Retina (tissue), 1 donor: ENCODE measurements at places on chromosomes 2 and 18.

DNA sequence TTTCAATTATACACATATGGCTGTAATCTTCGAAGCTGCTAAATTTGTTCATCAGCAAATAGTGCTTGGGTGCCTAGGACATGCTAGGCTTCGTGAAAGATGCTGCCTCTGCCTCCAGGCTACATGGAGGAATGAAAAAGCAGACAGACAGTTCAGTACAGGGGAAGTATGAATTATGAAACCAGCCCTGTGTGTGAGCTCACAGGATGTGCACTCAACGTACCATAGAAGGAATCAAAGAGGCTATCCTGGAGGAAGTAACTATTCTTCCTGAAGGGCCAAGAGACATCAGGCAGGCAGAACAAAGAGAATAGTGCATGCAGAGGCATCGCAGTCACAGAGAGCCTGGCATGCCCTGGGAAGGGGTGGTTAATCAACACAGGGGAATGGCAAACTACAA is 61.4 kb downstream of the DYM start:
- no peak for DNase-seq

GRCh38 chr18:58661423-58661822 is 9.8 kb upstream of the MALT1 start:
- DNase-seq = no peak

DNA sequence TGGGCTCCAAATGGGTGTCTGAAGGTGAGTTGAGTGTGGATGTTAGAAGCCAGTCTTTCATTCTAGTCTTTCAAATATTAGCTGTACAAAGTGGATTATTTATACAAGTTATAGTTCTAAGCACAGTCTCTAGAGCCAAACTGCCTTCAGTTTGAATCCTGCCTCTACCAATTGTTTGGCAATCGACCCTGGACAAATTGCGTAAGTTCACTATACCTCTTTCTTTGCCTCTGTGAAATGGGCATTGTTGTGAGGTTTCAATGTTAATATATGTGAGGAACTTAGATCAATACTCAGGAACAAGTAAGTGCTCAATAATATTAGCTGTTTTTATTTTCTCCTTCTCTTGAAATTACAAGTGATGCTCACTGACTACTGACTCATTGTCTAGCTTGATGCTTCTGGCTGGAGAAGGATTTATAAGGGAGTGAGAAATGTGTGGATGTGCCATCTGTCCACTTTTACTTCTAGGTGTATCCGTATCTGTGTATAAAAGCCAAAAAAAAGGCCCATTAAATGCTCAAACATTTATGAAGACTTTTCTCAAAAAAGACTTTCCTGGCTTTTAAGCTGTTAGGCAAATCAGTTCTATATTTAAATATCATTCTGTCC is 48.1 kb upstream of the RAPH1 start:
- DNase-seq = no peak

GRCh38 chr2:42809131-42809818 is 16.9 kb upstream of the HAAO start:
- DNase-seq = peak; percentile 76

DNA sequence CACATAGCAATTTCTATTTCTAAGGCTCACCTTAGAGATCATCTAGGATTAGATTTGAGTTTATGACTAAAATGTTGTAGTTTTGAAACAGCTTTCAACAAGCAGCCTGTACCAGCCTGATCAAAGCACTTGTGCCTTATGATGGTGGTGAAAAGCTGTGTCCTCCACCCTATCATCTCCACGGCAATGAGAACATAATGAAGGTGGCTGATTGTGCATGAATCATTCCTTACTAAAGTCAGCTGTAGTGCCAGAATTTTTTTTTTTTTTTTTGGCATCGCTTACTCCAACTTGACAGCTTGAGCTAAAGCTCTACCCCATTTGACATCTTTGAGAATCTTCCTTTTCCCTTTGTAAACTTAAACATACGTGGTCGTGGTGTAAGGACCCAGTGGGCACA is 86.0 kb downstream of the DCC start:
- no peak for DNase-seq

DNA sequence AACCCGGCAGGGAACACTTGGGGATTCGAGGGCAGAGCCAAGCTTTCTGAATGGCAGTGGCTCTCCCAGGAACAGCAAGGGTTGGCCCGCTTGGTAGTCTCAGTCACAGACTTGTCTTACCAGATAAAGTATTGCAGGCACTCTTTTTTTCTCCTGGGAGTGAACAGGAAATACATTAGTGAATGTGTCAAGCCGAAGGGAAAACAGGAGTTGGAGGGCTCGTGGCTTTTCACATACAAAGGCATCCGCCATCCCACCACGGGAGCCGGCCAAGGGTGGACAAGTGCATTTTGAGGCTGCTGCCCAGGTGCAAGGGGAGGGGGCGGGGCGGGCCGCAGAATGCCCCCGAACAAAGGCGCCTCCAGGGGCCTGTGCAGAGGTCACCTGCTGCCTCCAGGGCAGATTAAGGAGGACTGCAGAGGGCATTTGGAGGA is 163.3 kb upstream of the SIX3 start:
- DNase-seq = peak; percentile 74

DNA sequence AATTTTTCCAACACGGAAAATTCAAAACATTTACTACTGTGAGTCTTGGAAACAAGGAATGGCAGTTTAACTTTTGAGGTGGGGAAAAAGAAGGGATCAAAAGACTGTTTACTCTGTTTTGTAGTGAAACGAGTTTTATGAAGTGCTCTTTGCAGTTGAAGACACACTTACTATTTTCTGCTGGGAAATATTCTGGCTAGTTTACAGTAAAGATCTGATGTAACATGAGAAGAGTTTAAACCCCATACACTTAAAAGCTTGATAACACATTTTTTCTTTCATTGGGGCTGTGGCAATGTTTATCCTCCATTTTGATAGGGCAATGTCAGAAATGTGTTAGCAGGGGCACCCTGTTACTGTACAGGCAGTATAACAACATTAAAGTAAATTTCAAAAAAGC is 124.9 kb upstream of the SMAD7 start:
- DNase-seq = no peak
